Activated CD8-positive, alpha-beta memory T cell treated with anti-CD3 and anti-CD28 coated beads, Interleukin-2, amount 10 ng/mL, durations not matched to agents 7 days and 5 days (primary cell): ENCODE measurements at places on chromosomes 13 and 19. TPM values are rescaled to one million over a fixed set of nuclear protein-coding genes. Genes with fewer than 3 reads are reported as not detected.

The TNNT1 gene
- 0.41 TPM for total RNA-seq

The CALR3 gene
- not detected for total RNA-seq

The CERS1 gene
- total RNA-seq = not detected

The DKKL1 gene
- total RNA-seq = not detected

The NTF4 gene
- not detected for total RNA-seq

The RAB20 gene
- 1.1 TPM for total RNA-seq

The KIR2DL4 gene
- total RNA-seq = 0.70 TPM

The ZNF550 gene
- 14.2 TPM for total RNA-seq

DNA sequence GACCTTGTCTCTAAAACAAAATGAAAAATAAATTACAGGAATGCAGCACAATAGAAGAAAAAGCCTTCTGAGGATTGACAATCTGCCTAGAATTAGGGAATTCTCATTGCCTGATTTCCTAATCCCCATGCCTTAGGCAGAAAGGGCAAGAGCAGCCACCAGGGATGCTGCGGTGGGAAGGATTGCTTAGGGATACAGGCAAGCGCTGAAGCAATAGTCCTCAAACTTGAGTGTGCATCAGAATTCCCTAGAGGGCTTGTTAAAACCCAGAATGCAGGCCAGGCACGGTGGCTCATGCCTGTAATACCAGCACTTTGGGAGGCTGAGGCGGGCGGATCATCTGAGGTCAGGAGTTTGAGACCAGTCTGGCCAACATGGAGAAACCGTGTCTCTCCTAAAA, 1.0 kb upstream of the OR7C2 start:
- no peak overlapping the region for H3K4me3 ChIP-seq
- H3K36me3 ChIP-seq = no peaks in the 10 kb centered on the region
- no peaks in the 10 kb centered on the region for H3K4me1 ChIP-seq
- H3K27ac ChIP-seq = no peak overlapping the region
- DNase-seq = no peak
- peaks cover 2% of the 10 kb centered on the region for H3K27me3 ChIP-seq

DNA sequence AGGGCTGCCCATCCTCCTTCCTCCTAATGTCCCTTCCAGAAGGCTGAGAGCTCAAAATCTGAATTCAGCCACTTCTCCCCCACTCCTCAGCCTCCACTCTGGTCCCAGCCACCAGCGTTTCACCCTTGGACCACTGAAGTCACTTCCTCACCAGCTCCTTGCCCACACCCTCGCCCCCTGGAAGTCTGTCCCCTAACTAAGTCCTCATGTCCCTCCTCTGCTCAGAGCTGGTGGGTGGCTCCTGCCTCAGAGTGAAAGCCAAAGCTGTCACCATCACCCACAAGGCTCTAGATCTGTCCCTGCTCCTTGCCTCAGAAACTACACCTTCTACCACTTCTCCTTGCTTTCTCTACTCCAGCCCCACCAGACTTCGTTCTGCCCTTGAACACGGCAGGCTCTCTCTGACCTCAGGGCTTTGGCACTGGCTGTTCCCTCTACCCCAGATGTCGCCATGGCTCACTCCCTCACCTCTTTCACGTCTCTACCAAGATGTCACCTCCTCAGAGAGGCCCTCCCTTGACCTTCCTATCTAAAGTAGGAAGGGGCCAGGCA, 1.7 kb downstream of the ERCC1 start:
- peak overlapping the region; percentile 77 for H3K27ac ChIP-seq
- peaks cover 10% of the 10 kb centered on the region for H3K36me3 ChIP-seq
- no peak for DNase-seq
- no peaks in the 10 kb centered on the region for H3K27me3 ChIP-seq
- H3K4me1 ChIP-seq = peaks cover 62% of the 10 kb centered on the region
- peak overlapping the region; percentile 27 for H3K4me3 ChIP-seq

DNA sequence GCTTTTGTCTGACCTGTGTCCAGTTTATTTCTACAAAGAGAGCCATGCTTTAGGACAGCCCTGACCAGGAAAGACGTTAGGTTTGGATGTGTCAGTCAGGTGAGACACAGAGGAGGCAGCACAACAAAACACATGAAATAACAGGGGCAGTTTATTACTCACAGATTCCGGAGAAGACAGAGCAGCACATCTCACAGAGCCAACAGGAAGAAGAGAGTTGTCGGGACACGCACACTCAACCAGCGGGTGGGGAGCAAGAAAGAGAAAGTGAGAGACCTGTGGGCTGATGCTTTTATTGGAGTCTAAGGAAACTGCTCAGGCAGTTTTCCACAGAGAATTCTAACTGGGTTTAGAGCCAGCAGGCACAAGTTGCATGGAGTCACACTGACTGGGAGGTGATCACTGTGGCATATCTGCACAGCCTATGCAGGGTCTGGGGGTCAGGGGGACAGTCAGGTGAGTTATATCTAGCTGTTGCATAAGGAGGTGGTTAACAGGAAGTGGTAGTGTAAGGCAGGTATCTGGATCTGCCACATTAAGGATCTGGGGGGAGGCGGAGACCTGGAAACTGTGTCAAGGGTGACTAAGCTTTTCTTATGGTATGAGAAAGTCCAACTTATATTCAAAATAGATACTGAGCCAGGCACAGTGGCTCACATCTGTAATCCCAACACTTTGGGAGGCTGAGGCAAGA, 24.1 kb upstream of the CEACAM20 start:
- no peaks in the 10 kb centered on the region for H3K36me3 ChIP-seq
- H3K27me3 ChIP-seq = no peaks in the 10 kb centered on the region
- no peak overlapping the region for H3K27ac ChIP-seq
- DNase-seq = no peak
- no peak overlapping the region for H3K4me3 ChIP-seq
- no peaks in the 10 kb centered on the region for H3K4me1 ChIP-seq

GRCh38 chr13:60759499-60759898, 362.5 kb downstream of the TDRD3 start:
- H3K4me3 ChIP-seq = no peak overlapping the region
- DNase-seq = no peak
- no peaks in the 10 kb centered on the region for H3K36me3 ChIP-seq
- no peak overlapping the region for H3K27ac ChIP-seq
- no peaks in the 10 kb centered on the region for H3K4me1 ChIP-seq

GRCh38 chr13:66139701-66140100, 1090.4 kb downstream of the PCDH9 start:
- no peak overlapping the region for H3K27ac ChIP-seq
- no peaks in the 10 kb centered on the region for H3K27me3 ChIP-seq
- no peak for DNase-seq

DNA sequence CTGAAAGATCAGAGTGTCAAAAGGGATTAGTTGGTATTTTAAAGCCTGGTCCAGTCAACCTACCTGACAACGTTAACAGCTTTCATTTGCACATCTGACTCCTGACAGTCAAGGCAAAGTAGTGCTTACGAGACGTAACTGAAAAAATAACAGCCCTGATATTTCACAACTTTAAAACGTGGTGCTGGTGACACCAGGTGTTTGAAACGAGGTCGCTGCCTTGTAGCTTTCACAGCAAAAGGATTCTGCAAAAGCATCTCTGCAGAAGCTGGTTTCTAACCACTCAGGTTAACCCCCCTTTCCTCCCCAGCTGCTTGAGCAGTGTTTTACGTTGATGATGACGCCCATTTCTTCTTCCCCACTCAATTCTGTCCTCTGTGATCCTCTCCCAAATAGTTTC, 23.3 kb downstream of the GGACT start:
- no peak overlapping the region for H3K4me3 ChIP-seq
- peaks cover 8% of the 10 kb centered on the region for H3K36me3 ChIP-seq
- no peaks in the 10 kb centered on the region for H3K27me3 ChIP-seq
- DNase-seq = no peak

DNA sequence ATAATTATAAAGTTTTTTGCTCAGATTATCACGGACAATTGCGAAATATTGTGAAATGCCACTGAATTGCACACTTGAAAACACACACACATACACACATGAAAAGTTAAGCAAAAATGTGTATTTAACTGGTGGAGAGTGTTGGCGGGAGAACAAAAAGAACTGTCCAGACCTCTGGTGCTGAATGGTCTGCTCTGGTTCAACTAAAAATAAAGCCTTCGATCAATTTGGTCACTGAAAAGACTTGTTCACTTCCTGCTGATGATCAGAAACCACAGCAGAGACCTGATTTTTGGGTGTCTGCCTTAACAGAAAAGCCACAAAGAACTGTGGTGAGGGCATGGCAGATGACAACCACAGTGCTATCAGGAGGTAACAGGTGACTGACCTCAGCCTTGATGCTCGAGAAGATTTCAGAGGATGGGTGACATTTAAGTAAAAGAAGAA, 4.0 kb upstream of the IGFL1 start:
- H3K4me1 ChIP-seq = peaks cover 7% of the 10 kb centered on the region
- H3K27ac ChIP-seq = no peak overlapping the region
- DNase-seq = peak; percentile 50
- no peaks in the 10 kb centered on the region for H3K36me3 ChIP-seq
- H3K27me3 ChIP-seq = peaks cover 31% of the 10 kb centered on the region

- H3K36me3 ChIP-seq = peaks cover 6% of the 10 kb centered on the region
- no peaks in the 10 kb centered on the region for H3K27me3 ChIP-seq
- DNase-seq = no peak
- no peak overlapping the region for H3K4me3 ChIP-seq
- no peak overlapping the region for H3K27ac ChIP-seq
- no peaks in the 10 kb centered on the region for H3K4me1 ChIP-seq
Observed at GRCh38 chr19:37975596-37976515, 68.8 kb downstream of the SIPA1L3 start.

DNA sequence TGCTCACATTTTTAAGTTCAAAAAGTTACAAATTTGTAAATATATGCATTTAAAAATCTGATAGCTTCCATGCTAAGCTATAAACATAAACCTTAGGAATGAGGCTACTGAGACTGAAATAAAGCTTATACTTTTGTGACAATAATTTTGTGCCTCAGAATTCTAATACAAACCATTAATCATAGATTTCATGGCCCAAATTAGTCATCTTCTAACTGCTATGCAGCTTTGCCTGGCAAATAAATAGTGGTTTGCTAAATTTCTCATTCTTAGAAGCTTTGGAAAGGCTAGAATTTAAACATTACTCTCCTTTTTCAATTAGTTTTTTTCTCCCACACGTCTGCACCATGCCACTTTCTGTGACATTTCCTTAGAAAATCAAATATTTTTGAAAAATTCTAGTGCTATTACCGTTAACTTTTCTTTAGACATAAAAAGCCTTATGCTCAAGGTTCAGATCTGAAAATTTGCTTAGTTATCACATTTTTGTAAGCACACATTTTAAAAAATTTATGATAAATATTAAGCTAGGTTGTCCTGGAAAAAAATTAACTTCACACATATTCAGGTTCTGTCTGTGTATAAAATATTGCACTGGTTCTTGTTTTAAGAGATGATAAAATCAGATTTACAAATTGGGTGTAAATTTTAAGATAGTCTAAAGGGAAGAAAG, 46.9 kb downstream of the FNDC3A start:
- H3K4me1 ChIP-seq = peaks cover 8% of the 10 kb centered on the region
- no peaks in the 10 kb centered on the region for H3K27me3 ChIP-seq
- H3K4me3 ChIP-seq = no peak overlapping the region
- DNase-seq = no peak

GRCh38 chr19:48344892-48345291, 18.8 kb downstream of the TMEM143 start:
- H3K36me3 ChIP-seq = no peaks in the 10 kb centered on the region
- H3K4me1 ChIP-seq = peaks cover 2% of the 10 kb centered on the region
- H3K27ac ChIP-seq = no peak overlapping the region
- H3K4me3 ChIP-seq = no peak overlapping the region

DNA sequence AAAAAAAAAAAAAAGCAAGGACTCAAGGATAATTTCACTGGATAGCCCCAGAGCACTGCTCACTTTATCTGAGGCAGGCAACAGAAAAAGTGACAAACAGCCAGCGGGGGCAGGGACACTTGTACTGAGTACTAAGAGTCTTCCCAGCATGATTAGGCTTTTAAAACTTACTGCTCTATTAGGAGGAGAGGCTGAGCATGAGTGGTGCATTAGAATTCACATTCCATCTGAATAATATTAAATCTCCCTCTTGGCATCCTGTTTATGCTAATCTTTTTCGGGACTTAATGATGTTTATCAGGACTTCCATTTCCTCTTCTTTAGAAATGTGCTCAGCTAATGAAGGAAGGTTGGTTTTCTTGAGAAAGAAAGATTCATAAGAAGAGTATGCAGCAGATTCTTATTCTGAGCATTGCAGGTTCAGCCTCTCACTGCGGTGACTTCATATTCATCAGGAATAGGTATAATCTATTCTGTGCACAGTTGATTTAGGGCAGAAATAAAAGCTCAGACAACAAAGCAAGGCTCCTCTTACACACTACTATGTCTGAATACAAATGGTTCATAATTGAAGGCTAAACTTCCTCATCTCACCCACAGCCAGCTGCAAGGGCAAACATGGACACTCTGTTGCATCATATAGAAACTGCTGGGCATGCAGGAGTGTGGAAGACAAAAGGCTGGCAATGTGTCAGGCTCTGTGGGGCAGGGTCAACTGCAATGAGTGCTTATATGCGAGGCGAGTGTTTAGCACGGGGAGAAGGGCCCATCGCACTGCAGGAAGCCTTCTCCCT, 107.0 kb downstream of the KL start:
- H3K4me1 ChIP-seq = peaks cover 6% of the 10 kb centered on the region
- no peaks in the 10 kb centered on the region for H3K27me3 ChIP-seq
- DNase-seq = no peak
- H3K4me3 ChIP-seq = no peak overlapping the region

GRCh38 chr19:20365146-20365545, 198.1 kb downstream of the ZNF486 start:
- no peak overlapping the region for H3K27ac ChIP-seq
- H3K36me3 ChIP-seq = peaks cover 2% of the 10 kb centered on the region
- DNase-seq = no peak
- no peaks in the 10 kb centered on the region for H3K4me1 ChIP-seq
- H3K27me3 ChIP-seq = no peaks in the 10 kb centered on the region
- no peak overlapping the region for H3K4me3 ChIP-seq

DNA sequence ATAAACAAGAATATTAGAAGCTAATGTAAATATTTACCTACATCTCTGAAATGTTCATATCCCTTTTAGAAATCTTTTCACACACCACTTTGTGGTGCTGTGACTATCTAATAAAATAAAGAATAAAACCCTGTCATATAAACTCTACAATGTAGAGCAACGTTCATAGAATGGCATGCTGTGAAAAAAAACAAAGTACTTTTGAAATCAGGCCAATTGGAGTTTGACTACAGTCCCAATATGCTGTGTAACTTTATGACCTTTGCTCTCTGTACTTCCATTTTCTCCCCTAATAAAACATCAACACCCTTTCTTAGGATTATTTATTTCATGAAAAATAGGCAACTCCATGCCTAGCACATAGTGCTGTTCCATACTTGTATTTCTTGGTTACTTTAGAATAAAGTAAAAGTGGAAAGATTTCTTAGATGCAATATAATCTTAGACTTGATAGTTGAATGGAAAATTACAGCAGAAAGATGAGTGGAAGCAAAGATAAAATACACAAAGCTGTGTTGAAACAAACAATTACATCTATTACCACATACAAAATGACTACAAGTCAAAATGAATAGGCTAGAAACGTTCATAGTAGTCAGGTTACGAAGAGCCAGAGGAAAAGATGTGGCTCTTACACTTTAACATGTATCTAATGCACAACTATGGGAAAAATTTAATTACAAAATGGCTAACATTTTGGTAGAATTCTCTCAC, 613.2 kb upstream of the SLITRK5 start:
- H3K27me3 ChIP-seq = no peaks in the 10 kb centered on the region
- H3K27ac ChIP-seq = no peak overlapping the region
- H3K4me1 ChIP-seq = no peaks in the 10 kb centered on the region
- H3K4me3 ChIP-seq = no peak overlapping the region

- H3K4me1 ChIP-seq = peaks cover 76% of the 10 kb centered on the region
- peaks cover 5% of the 10 kb centered on the region for H3K36me3 ChIP-seq
- no peak overlapping the region for H3K4me3 ChIP-seq
- DNase-seq = no peak
- peak overlapping the region; percentile 39 for H3K27ac ChIP-seq
Observed at GRCh38 chr19:38561053-38561606, 56.6 kb downstream of the MAP4K1 start.
